ENCODE measurements at places on chromosomes 2 and 18. TPM values are rescaled to one million over a fixed set of nuclear protein-coding genes. Genes with fewer than 3 reads are reported as not detected.

IL1F10 gene
- not detected for total RNA-seq

CYP26B1 gene
- 0.10 TPM for total RNA-seq

GRCh38 chr2:221555494-221555846 is 16.6 kb downstream of the EPHA4 start:
- no peak for DNase-seq

LCT gene
- total RNA-seq: not detected

DNA sequence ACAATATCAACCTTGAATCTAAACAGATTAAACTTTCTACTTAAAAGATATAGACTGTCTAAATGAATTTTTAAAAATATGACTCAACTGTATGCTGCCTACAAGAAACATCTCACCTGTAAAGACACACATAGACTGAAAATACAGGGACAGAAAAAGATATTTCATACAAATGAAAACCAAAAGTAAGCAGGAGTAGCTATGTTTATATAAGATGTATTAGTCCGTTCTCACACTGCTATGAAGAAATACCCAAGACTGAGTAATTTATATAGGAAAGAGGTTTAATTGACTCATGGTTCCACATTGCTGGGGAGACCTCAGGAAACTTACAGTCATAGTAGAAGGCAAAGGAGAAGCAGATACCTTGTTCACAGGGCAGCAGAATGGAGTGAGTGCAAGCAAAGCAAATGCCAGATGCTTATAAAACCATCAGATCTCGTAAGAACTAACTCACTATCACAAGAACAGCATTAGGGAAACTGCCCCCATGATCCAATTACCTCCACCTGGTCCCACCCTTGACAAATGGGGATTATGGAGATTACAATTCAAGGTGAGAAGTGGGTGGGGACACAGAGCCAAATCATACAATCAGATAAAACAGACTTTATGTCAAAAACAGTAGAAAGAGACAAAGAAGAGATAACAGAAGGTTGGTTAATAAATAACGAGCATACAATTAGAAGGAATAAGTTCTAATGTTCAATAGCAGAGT is 214.4 kb upstream of the SLC39A10 start:
- DNase-seq: no peak

RFX8 gene
- not detected for total RNA-seq

C2orf15 gene
- total RNA-seq: 5.6 TPM

- DNase-seq: no peak
These were observed 112.2 kb downstream of the CPO start for GRCh38 chr2:207051385-207051965.

- no peak for DNase-seq
These were observed 6.0 kb downstream of the RETREG2 start for GRCh38 chr2:219184121-219184520.

DNA sequence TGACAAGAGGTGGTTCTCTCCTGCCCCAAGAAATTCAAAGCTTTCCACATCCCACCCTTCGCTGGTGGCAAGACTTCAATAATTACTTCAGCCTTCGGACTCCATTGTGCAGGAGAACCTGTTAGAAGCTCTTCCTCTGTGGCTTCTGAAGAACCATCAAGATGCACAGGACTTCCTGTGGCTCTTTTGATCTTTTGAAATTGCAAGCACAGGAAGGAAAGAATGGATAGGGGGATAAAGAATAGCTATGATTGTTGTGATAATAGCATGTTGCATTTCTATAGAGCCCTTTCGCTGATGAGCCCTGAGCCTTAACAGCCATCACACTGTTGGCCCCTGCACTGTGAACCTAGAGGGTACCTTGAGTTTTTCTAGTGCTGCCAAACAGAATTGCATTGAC is 7.4 kb downstream of the EPAS1 start:
- no peak for DNase-seq

GRCh38 chr18:10514601-10515000 is 11.2 kb upstream of the NAPG start:
- no peak for DNase-seq

GRCh38 chr2:179749210-179749609 is 112.2 kb downstream of the ZNF385B start:
- DNase-seq: peak; percentile 23

DNA sequence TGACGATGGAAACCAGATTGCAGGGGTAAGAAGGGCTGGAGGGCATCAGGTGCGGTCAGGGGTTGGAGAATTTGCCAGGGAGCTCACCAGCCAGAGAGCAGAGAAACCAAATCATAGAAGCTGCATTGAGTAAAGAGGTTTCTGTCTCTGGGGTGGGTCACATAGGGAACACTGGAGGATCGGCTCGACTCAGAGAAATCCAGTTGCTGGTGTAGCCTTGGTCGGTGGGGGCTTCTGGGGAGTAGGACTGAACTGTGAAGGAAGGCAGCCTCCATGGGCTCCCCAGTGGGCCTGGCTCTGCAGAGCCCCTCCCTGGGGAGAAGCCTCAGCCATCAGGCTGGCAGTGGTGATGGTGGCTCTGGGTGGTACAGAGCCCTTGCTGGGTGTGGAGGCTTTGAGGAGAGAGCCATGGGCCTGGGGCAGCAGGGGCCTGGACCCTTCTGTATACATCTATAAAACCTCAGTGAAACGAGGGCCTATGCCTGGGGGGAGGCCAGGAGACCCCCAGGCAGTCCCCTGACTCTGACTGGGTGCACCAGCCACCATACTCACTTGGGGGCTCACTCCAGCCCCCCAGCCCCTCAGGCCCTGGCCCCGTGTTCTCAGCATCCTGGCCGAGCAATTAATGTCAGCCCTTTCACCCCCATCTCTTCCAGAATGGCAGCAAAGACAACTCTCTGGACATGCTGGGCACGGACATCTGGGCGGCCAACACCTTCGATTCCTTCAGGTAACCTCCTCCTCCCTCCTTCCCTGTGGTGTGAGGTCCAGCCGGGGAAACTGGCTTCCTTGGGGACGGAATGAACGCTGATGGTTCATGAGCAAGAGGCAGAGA is 124.5 kb downstream of the CTIF start:
- DNase-seq: no peak

DNA sequence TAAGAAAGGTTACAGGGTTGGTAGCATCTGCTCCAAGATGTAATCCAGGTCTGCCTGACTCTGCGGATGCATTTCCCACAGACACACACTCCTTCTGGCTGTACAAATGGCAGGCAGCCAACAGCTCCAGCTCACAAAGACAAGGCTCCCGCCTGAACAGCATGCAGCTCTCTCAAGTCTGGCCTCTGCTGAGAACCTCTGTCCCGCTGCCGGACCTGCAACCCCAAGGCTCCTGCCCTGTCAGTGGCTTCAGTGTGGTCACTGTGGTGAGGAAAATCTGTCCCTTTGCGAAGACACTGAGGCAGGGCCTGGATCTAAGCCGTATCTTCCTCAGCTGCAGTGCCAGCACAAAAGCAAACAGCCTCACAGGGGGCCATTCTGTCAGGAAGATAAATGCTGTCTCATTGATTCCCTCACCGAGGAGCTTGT is 469.3 kb upstream of the MEX3C start:
- peak; percentile 34 for DNase-seq

DNA sequence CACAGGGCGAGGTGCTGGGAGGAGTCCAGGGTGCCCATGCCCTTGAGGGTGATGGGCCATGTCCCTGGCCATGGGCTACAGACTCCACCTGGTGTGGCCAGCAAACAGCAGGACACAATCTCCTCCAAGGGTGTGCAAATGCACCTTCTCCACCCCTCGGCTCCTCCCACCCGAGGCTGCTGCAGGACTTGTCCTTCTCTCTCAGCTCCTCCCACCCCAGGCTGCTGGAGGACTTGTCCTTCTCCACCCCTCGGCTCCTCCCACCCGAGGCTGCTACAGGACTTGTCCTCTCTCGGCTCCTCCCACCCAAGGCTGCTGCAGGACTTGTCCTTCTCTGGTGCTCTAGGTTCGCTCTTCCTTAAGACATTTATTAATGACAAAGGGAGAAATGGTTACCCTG is 57.3 kb upstream of the SNTG2 start:
- DNase-seq: no peak

- DNase-seq: no peak
These were observed 27.6 kb upstream of the CALCRL start for GRCh38 chr2:187475499-187476248.

GRCh38 chr2:212618636-212619035 is 80.0 kb upstream of the ERBB4 start:
- peak; percentile 41 for DNase-seq

- peak; percentile 88 for DNase-seq
These were observed at the start of gene ERICH2 for GRCh38 chr2:170770008-170770605. Gene ERICH2 (plus strand): TSS chr2:170770378. CDS start chr2:170770682, 304 bp downstream.

CNTNAP5 gene
- 0.20 TPM for total RNA-seq

DNA sequence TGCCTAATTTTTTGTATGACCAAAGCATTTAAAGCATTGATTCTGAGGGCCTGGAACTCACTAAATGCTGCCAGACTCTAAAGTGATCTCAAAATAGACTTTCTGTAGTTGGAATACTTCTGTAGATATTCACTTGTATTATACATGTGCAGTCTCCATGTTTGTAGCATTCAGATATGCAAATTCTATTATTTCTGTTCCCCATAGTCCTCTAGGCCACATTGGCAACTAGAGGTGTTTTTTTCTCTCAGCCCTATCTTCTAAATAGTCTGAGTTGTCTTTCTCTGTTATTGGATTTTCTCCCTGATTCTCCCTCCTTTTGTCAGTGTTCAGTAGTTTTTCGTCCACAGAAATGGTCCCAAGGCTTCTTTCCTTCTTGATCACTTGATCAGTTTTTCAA is 38.5 kb downstream of the ANKRD12 start:
- no peak for DNase-seq

DNA sequence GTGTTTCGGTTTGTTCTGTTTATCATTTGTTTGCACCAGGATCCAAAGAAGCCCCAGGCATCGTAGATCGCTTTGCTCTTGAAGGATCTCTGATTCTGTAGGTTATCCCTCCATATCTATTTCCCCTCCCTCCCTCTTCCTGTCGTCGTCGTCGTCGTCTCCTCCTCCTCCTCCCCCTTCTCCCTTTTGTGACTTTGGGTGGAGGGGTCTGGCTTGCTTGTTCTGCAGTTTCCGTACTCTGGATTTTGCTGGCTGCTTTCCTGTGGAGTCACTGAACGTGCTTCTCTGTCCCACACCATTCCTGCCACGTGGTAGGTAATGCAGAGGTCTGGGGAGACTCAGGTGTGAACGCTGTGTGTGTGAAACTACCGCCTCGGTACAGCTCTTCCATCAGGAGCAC is 225.0 kb downstream of the LDLRAD4 start:
- no peak for DNase-seq

ZSCAN30 gene
- total RNA-seq: 15.6 TPM

DNA sequence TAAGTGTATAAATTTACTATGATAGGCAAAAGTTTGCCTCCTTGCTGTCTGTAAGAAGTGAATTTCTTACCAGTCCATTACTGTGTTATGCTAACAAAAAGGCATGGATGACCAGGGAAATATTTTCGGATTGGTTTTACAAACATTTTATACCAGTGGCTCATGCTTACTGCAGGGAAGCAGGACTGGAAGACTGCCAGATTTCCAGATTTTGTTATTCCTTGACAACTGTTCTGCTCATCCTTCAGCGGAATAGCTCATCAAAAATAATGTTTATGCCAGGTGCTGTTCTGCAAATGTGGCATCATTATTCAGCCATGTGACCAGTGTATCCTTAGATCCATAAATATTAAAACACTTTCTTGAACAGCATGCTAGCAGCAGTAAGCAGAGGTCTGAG is 40.4 kb upstream of the NETO1 start:
- no peak for DNase-seq

- DNase-seq: no peak
These were observed 251.2 kb upstream of the RAB6C start for GRCh38 chr2:129728035-129728972.

TMEM37 gene
- 0.69 TPM for total RNA-seq

GRCh38 chr2:133273031-133273430 is 295.2 kb downstream of the NCKAP5 start:
- DNase-seq: no peak

CDH7 gene
- not detected for total RNA-seq

OTOF gene
- under 0.01 TPM for total RNA-seq

DNA sequence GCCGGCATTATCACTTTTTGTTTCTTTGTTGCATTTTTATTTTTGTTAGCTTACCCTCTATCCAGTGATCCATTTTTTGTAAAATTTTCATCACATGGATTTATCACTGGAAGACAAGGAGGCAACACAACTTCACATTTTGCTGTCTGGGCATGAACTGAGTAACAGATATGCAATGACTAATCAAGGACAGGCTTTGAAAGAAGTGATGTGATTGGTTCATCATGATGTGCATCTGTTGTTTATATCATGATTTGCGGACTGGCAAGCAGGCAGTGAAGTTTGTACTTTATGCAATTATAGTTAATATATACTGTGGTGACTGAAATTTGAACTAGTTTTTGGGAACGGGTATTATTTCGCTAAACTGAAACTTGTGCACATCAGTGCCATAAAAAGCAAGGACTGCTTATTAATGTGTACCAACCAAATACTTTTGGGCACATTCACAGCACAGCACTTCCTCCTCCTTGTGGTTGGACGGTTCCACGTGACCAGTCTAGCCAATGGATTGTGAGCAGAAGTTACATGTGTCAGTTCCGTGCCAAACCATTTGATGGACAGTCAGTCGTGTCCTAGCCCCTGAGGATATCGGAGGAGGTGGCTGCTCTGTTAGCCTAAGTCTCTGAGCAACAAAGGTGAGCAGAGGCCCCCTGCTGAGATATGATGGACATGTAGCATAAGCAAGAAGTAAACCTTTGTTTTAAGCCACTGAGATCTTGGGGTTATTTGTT is 201.4 kb upstream of the SIX2 start:
- no peak for DNase-seq

DNA sequence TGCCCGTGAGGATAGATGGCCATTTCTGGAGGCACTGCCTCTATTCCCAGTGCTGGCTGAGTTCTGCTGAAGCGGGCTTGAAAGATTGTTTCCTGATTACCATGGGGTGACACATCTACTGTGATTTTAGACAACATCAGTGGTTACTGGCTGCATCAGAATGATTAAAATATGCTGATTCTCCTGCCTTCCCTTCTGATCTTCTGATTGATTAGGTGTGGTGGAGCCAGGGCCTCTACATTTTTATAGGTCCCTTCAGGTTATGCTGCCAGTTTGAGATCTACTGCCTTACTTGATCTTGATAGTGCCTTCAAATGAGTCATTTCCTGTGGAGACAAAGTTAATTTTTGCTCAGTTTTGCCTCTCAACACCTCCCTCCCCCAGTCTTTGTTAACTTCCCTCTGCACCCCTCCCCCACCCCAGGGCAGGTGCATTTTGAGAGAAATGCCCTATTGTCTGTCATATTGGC is 31.6 kb upstream of the SNORC start:
- peak; percentile 82 for DNase-seq

XDH gene
- total RNA-seq: 2.0 TPM

NOL4 gene
- 0.52 TPM for total RNA-seq

DNA sequence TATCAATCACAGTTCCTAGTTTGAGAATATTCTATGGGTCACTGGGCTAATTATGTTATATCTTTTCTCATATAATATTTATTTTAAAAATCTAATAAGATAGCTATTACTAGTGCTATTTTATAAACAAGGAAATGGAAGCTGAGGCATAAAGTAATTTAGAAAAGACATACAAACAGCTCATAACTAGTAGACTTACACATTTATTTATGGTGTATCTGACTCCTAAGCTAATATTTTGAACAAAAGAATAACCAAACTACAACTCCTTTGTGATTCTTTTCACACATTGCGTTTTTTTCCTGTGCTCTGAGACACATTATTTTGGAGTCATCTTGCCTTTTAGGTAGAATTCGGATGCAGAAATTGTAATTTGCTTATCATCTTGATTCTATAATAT is 742.0 kb upstream of the LRRTM4 start:
- DNase-seq: no peak

UGT1A7 gene
- total RNA-seq: 2.8 TPM

ATG4B gene
- 53.0 TPM for total RNA-seq

ABCG8 gene
- total RNA-seq: not detected
